Regular cardiac myocyte (primary cell): ENCODE measurements at places on chromosomes 6 and 20. TPM values are rescaled to one million over a fixed set of nuclear protein-coding genes. Genes with fewer than 3 reads are reported as not detected.

Gene POU5F1
- 0.38 and 3.4 TPM in 2 replicates for total RNA-seq

Gene C6orf141
- 0.28 TPM in 1 of 2 replicates, not detected in the other for total RNA-seq

Gene TUBB2B
- total RNA-seq = 0.85 and 6.9 TPM in 2 replicates

Gene CHMP4B
- 34.1 and 49.8 TPM in 2 replicates for total RNA-seq

Gene MAFB
- under 0.01 and 0.19 TPM in 2 replicates for total RNA-seq

Gene CALHM4
- 0.19 and 0.28 TPM in 2 replicates for total RNA-seq
